ENCODE measurements at places on chromosomes 5 and 9.
A peak's percentile ranks its signal among the peaks of the same experiment; 100 is the strongest.

DNA sequence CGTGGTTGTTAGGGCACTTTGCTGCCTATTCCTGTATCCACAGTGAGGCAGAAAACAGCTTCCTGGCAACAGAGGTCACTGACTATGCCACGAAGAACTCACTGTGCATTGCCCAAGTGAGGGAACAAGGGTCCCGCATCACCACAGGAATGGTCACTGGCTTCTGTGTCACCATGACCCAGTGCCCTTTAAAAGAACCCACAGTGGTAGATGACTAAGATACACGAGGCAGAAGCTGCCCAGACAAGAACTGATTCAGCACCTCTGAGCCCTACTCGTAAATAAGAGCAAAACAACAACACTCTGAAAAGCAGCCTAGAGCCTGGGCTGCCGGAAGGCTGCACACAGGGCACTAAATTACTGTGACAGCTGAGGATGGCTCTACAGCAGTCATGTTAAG is 236.6 kb upstream of the RASEF start:
- no peak overlapping the region for H3K4me3 ChIP-seq
- H3K4me1 ChIP-seq, result peaks cover 4% of the 10 kb centered on the region

DNA sequence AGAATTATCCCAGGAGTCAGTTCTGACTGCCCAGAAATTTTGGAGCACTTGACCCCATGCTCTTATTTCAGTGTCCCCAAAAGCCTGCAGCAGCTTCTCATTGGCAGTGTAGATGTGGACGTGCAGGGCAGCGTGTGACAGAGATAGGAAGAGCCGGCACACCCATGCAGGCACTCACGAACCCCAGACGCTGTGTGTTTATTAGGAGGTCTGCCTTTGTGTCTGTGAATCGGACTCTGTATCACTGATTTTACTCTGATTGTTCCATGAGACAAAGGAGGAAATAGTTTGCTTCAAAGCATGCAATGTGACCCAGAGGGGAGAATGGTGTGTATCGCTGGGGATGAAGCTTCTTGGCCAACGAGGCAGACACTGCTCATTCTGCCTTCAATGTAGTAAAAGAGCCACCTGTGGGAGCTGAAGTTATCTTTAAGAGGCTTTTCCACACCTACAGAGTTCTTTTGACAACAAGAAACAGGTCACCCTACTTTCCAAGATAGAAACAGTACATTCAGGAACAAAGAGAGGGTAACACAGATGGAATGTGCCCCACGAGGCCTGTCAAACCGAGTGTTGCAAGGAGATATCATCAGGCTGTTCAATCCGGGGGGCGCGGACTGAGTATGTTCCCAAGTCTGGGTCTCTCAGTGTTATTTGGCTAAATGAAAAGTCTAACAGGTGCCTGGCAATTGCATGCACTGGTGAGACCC is 224.0 kb downstream of the NTRK2 start:
- H3K36me3 ChIP-seq, result no peaks in the 10 kb centered on the region
- no peak for DNase-seq
- no peak overlapping the region for H3K27ac ChIP-seq

- H3K4me3 ChIP-seq, result no peak overlapping the region
- no peaks in the 10 kb centered on the region for H3K4me1 ChIP-seq
- no peaks in the 10 kb centered on the region for H3K27me3 ChIP-seq
- no peak overlapping the region for H3K27ac ChIP-seq
Measured at GRCh38 chr9:76876098-76876497, 29.8 kb downstream of the PRUNE2 start.

- H3K4me1 ChIP-seq, result no peaks in the 10 kb centered on the region
- H3K27me3 ChIP-seq, result no peaks in the 10 kb centered on the region
- H3K27ac ChIP-seq, result no peak overlapping the region
- DNase-seq, result no peak
- no peak overlapping the region for H3K4me3 ChIP-seq
Measured at GRCh38 chr9:130672466-130672865, 8.1 kb downstream of the PRDM12 start.

- no peaks in the 10 kb centered on the region for H3K27me3 ChIP-seq
- no peak overlapping the region for H3K4me3 ChIP-seq
- no peak for DNase-seq
- H3K4me1 ChIP-seq, result no peaks in the 10 kb centered on the region
- H3K36me3 ChIP-seq, result no peaks in the 10 kb centered on the region
- no peak overlapping the region for H3K27ac ChIP-seq
Measured at GRCh38 chr5:73280821-73281746, 108.1 kb downstream of the TMEM174 start.

GRCh38 chr9:27468462-27469110 is 55.5 kb upstream of the IFNK start:
- H3K36me3 ChIP-seq, result no peaks in the 10 kb centered on the region
- no peak overlapping the region for H3K4me3 ChIP-seq
- DNase-seq, result peak; percentile 38
- no peaks in the 10 kb centered on the region for H3K27me3 ChIP-seq
- peak overlapping the region; percentile 62 for H3K27ac ChIP-seq
